ENCODE measurements at places on chromosomes 5 and 9.
A peak's percentile ranks its signal among the peaks of the same experiment; 100 is the strongest.

DNA sequence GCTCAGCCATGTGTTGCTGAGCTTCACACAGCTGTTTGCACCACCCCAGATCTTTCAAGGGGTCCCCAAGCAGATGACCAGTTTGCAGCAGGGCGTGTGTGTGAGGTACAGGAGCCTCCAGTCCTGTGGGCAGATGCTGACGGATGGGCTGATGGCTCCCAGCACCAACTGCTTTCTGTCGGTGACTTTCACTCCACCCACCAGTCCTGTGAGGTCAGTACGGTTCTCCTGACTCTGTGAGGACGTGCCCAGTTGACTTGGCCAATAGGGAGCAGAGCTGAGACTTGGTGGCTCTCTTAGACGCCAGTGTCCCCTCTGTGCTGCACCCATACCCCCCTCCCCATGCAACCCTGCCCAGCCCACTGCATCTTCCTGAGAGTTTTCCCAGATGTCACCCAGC, 19.7 kb downstream of the COL5A1 start:
- no peak for DNase-seq

GRCh38 chr5:53339962-53340540, 140.4 kb upstream of the FST start:
- DNase-seq, result no peak

DNA sequence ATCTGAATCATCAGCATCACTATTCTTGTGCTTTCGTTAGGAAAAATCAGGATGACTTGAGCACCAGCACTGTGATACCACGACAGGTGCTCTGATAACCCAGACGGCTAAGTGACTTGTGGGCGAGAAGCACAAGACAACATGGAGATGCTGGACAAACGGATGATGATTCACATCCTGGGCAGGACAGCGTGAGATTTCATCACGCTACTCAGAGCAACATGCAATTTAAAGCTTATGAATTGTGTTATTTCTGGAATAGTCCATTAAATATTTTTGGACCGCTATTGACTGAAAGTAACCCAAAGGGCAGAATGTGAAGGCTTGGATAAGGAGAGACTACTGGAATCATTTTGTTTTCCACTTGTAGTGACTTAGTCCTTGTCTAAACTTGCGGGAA, 114.8 kb upstream of the DAPK1 start:
- DNase-seq, result no peak

DNA sequence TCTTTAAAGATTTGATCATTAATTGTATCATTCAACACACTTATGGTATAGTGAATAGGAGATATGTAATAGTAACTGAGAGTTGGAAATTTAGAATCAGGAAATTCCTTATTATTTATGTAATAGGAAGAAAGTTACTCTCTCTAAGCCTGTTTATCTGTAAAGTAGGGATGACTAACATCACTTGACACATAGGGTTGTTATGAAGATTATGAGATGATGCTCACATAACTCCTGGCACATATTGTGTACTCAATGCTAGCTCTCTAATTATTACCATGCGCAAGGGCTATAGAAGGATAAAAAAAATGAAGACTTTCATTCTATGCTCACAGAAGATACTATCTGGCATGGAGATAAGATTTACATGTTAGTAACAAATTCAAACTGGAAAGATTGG, 149.9 kb downstream of the ISOC1 start:
- no peak for DNase-seq

DNA sequence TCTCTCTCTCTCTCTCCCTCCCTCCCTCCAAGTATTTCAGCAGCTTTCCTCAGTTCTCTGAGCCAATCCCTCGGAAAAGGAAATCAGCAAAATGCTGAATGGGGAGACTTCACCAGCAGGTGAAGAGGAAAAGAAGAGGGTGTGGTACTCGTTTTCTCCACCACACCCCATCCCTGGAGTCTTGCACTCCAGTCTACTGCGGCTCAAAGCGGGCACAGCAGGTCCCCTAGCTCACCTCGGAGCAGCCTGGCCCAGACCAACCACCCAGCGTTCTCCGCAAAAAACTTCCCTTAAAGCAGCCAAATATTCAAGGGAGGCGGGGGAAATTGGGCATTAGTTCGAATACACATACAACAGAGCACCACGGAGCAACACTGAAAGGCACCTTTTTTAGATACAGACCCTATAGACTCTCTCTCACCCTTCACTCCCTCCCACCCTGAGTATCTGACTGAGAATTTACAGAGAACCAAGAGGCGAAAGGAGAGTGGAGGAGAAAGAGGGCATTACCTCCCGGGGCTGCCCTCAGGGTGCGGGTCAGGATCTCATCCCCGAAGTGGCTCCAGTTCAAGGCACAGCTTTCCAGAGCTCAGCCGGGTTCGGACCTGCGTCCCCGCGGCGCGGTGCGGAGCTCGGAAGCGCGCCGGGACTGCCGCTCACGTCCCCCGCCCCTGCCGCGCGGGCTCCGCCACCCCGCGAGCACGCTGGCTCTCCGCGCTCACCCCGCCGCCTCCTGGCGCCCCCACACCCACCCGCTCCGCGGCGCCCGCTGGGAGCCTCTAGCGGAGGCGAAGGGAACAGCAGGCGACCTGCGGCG, 1638.5 kb upstream of the C9orf72 start:
- DNase-seq, result peak; percentile 29

DNA sequence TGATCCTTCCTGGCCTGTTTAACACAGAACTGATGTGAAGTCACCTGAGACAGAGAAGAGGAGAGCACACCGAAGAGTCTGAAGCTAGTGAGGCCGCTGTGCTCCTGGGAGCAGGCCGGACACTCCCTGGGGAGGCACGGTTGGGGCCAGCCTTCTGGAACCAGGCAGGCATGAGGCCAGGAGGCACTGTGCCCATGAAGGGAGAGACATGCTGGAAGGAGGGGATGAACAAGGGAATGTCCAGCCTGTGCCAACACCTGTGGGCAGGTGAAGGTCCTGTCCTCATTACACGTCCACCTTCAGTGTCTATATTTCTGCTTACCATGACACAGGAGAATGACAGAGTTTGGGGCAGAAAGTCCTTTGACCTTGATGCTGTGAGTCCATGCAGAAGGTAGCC, 183.8 kb upstream of the S1PR3 start:
- no peak for DNase-seq

DNA sequence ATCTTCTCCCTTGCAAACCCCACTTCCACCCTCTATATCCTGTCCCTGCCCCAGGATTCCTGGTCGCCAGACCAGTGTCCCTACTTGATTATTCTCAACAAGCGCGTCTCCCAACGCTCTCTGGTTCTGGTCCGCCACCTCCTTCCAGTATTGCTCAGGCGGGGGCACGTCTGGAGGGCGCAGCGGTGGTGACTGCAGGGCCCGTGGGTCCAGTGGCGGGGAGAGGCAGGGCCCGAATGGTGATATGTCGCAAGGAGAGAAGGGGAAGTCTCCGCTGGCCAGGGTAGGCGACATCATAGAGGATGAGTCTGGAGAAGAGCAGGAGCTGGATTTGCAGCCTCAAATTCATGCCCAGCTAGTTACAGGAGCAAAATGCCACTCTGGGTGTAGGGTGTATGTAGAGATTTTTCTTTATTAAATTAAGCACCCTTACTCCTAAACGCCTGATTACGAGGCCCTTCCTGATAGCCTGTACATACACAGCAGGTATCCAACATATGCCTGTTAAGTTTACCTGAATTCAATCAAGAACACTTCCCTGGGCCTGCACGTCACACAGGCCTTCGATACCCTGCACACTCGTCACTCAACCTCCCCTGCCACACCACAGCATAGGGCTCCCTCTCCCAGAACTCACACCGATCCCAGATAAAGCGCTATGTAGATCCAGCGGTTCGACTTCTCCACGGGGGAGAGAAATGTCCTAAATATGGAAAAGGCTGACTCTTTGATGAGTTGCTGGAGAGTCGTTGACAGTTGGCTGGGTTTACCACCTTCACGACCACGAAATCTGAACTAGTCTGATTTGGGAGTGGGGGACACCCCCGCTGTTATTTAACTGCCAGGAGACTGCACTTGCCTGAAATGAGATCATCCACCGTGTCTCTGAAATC, 4.8 kb downstream of the MCIDAS start:
- DNase-seq, result peak; percentile 41

DNA sequence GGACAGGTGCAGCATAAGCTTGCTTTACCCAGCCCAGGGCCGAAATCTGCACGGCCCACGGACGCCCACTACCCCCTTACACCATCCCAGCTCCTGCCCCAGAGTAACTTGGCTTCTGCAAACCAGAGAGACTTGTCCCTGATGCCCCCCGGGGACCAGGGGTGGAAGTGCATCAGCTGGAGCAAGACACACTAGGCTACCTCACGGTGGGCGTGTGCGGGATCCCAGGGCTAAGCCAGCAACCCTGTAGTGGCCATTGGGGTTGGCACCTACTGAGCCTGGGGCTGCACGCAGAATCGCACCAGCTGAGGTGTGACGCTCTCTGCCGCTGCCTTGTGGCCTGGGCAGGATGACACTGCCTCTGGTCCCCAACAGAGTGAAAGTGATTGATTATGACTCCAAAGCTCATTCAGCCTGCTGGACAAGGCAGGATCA, 6.1 kb upstream of the ZNF79 start:
- DNase-seq, result peak; percentile 60

DNA sequence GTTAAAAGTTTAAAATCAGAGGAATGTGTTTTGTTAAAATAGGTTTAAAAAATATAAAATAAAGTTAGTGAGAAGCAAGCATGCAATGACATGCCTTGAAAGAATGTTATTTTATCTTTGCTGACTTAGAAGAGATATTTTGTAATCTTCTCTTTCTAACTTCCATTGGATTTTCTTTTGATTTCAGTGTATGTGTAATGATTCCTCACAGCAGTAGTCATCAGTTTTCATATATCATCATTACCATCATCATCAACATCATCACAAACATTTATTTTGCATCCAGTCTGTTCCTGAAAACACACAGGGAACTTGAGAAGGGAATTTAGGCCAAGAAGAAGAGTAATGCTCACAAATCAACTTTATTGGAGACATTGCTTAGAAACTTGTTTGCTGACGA, 699.6 kb downstream of the TAF11L14 start:
- DNase-seq, result no peak

DNA sequence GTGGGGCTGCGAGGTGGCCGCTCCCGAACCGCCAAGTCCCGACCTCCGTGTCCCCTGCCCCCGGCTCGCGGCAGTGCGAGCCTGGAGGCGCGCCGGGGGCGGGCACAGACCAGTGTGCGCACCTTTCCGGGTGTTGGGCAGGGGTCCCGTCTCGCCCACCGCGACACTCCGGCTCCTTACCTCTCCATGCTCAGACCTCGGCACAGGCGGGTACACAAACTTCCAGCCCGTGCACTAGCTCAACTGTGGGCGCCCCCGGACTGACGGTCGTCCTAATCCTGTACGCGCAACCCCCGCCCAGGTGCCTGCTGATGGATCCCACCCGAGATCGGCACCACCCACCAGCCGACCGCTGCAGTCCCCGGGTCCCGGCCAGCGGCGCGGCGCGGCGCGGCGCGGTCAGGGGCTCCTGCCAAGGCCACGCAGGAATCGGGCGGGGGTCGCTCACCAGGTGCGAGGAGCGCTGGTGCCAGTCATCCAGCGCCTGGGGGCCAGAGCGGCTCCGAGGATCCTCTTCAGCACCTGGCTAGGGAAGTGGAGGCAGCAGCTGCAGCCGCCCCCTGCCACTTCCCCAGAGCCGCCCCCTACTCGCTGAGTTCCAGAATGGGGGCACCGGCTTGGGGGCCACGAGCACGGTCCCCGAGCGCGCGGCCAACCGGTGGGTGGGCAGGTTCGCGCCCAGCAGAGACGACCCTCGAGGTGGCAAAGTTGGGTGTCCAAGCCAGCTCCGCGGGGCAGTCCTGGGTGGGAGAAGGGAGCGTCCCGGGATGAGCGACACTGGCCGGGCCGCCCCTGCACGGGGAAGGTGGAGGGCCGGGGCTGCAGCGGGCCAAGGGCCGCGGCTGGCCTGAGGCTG, 511 bp downstream of the SEMA5A start:
- DNase-seq, result peak; percentile 5

GRCh38 chr5:133890314-133890713, 78.1 kb downstream of the C5orf15 start:
- DNase-seq, result no peak

- no peak for DNase-seq
These were observed 664.8 kb upstream of the ZNF608 start for GRCh38 chr5:125411071-125411743.

DNA sequence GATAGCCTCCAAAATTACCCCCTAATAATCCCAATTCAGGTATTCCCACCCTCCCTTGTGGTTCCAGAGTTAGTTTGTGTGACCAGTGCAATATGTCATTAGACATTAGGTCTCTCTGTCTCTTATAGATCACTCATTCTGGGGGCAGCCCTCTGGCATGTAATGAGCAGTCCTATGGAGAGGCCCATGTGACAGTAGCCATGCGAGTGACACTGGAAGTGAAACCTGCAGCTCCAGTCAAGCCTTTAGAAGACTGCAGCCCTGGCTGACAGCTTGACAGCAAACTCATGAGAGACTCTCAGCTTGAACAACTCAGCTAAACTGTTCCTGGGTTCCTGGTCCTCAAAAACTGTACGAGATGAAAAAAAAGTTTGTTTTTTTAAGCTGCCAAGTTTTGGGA, 54.0 kb upstream of the HSPB3 start:
- no peak for DNase-seq

- peak; percentile 83 for DNase-seq
These were observed 44.0 kb upstream of the NCS1 start for GRCh38 chr9:130128251-130128650.

DNA sequence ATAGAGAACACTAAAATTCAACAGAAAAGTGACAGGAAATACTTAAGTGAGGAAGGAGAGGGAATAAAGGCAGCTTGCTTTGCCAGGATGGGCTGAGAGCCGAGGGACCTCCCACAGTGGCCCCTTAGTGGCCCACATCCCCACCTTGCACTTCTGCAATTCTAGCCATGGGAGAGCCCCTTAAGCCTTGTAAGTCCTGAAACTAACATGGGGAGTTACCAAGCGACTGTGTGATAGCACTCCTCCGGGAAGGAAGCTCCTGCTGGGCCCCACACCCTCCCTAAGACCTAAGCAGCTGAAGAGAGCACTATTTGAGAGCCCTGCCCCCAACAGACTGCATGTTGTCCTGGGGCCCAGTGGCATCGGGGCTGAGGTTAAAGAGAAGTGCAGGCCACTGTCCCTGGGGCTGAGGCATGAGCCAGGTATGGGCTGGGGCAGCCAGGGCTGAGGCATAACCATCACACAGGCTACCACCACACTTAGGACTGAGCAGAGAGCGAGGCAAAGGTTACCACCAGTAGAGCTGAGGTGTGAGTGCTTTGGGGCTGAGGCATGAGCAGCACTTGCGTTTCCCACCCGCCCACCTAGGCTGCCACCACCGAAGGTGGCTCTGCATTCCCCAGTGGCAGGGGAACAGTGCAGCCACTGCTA, 301.8 kb upstream of the TRPC7 start:
- DNase-seq, result no peak

- DNase-seq, result no peak
These were observed 294.9 kb upstream of the ADAMTS16 start for GRCh38 chr5:4845221-4845620.

GRCh38 chr5:112586596-112587062, 151.1 kb upstream of the APC start:
- no peak for DNase-seq

DNA sequence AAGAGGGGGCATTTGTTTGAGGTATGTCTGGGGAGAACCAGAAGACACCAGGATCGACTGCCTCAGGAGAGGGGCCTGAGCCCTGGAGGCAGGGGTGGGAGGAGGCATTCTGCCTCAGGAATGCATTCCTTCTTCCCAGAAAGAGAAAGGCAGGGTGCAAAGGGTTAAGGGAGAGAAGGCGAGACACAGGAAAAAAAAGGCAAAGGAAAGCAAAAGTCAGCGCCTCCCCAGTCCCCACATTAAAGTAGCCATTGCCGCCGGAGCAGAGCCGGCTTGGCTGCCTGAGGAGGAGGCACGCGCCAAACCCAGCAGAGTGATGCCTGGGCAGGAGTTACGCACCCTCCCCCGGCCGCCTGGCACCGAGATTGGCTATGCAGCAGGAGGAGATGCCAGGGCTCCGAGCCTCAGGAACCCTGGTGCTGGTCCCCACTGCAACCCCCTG, 123.8 kb upstream of the PHYKPL start:
- peak; percentile 6 for DNase-seq
